Caco-2 (cell line): ENCODE measurements at places on chromosomes 3 and 15.

DNA sequence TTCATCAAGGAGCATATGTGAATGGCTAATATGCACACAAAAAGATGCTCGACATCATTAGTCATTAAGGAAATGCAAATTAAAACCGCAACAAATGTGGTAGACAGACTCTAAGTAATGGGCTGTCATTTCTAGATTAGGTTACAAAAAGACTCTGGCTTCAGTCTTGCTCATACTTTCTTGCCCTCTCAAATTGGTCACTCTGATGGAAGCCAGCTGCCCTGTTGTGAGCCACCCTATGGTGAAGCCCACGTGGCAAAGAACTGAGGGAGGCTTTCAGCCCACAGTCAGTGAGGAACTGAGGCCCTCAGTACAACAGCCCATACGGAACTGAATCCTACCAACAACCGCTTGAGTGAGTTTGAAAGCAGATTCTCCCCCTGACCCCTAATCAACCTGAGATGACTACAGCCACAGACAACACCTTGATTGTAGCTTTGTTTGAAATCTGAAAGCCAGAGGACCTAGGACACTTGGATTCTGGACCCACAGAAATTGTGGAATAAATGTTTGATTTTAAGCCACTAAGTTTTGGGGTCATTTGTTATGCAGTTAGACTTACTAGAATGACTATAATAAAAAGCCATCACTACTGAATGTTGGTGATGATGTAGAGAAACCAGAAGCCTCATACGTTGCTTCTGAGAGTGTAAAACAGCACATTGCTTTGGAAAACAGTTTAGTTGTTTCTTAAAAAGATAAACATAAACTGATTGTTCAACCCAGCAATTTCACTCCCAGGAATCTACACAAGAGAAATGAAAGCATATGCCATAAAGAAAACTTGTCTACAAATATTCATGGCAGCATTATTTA lies 45.7 kb downstream of the EHHADH start:
- no peak for DNase-seq

GRCh38 chr3:16884748-16885592 lies at the start of gene PLCL2:
Gene PLCL2 (plus strand): TSS chr3:16884955. CDS start chr3:16885040, 85 bp downstream.
- DNase-seq: no peak

GRCh38 chr3:49132437-49133225 lies at the start of gene LAMB2:
Gene LAMB2 (minus strand): TSS chr3:49133050. CDS start chr3:49132867, 183 bp downstream.
- peak; percentile 88 for DNase-seq

GRCh38 chr3:8497582-8497981 lies 4.0 kb upstream of the LMCD1 start:
- peak; percentile 30 for DNase-seq

DNA sequence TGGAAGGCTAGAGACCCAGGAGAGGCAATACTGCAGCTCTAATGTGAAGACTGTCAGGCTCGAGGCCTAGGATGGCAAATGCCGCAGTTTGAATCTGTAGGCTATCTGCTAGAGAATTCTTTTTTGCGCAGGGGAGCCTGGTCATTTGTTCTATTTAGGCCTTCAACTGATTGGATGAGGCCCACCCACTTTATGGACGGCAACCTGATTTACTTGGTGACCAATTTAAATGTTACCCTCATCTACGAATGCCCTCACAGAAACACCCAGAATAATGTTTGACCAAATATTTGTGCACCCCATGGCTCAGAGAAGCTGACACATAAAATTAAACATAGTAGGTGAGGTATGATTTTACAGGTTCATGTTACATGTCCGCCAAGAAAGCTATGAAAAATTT lies 300.7 kb upstream of the GRM7 start:
- DNase-seq: no peak
